Stimulated activated naive CD4-positive, alpha-beta T cell (primary cell): ENCODE measurements at places on chromosomes 6 and 20.

DNA sequence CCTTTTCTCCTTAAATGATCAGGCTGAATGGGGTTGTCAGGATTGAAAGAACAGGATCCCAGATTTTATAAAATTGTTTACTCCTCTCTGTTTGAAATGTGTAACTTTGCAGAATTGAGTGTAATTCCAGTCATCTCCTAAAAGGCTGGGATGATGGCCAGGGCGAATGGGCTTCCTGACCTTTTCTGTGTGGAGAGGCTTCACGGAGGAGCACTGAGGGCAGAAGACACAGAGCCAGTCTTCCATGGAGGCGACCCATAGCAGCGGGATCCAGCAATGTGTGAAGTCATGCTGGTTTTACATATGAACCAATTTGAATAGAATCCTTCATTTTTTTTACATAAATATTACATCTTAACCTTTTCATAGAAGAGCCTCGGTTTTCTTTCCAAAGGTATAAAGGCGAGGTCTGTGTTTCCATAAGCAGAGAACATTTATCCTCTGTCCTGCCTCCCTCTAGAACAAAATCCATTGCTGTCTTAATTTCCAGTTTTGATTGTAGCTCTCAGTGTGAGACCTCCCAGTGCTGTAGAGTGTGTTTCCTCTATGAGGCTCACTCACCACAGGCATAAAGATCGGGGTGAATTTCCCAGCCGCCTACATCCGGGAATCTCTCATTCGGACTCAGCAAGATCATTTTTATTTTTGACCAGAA, 369.7 kb upstream of the FLRT3 start:
- no peak for DNase-seq

- no peak for DNase-seq
Measured at GRCh38 chr20:18255526-18255925, 32.8 kb upstream of the ZNF133 start.

DNA sequence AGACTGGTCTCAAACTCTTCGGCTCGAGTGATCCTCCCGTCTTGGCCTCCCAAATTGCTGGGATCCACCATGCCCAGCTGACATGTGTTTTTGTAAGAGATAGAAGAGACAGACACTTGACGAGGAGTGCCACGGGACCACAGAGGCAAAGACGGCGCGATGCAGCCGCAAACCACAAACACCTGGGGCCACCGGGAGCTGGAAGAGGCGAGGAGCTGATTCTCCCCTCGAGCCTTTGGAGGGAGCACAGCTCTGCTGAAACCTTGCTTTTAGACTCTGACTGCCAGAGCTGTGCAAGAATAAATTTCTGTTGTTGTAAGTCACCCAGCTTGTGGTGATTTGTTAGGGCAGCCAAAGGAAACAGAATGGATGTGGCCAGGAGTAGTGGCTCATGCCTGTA, 46.9 kb downstream of the TFAP2C start:
- no peak for DNase-seq

GRCh38 chr20:14706555-14706954, 369.1 kb upstream of the FLRT3 start:
- no peak for DNase-seq

- no peak for DNase-seq
Measured at GRCh38 chr20:32338665-32339064, 19.5 kb upstream of the ASXL1 start.

DNA sequence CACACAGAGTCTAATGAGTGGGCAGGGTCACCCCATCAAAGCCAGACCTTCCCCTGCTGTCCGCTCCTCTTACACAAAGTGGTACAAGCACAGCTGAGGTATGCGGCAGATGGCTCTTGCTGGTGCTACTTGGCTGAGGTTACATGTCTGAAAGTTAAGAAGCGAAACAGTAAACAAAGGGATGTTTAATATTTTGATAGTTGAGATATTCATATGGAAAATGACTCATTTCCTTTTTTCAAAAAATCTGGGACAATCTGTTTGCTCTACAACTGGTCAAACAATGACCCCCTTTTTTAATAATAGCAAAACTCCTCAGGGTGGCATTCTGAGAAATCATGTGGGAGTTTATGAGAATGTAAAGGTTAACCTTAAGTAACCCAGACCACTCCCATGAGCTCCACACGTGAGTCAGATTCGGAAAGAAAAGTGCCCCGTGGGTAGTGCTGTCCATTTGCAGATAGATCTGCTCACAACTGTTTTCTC, 245.3 kb downstream of the TBXT start:
- DNase-seq, result no peak

DNA sequence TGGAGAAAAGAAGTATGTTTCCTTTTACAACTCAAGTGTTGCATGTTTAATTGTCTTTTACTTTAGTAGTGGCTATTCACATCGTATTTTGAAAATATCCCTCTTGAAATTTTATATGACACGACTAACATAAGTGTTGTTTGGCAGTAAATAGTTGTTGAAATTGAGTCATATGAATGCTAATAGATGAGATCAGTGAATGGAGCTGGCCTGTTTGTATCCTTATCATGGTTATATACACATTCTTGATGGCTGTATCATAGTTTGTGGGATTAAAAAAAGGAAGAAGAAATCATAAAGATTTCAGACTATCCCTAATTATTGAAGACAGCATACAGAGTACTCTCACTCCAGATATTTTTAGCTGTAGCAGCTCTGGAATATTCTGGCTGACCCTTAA, 8.2 kb upstream of the RAE1 start:
- DNase-seq, result no peak

GRCh38 chr6:20850686-20851416, 316.6 kb downstream of the CDKAL1 start:
- no peak for DNase-seq
